Activated CD4-positive, alpha-beta T cell treated with anti-CD3 and anti-CD28 coated beads for 1 hour (primary cell): ENCODE measurements at places on chromosomes 7 and 10.

GRCh38 chr10:44880090-44880715 is 30.9 kb upstream of the TMEM72 start:
- no peak for DNase-seq

DNA sequence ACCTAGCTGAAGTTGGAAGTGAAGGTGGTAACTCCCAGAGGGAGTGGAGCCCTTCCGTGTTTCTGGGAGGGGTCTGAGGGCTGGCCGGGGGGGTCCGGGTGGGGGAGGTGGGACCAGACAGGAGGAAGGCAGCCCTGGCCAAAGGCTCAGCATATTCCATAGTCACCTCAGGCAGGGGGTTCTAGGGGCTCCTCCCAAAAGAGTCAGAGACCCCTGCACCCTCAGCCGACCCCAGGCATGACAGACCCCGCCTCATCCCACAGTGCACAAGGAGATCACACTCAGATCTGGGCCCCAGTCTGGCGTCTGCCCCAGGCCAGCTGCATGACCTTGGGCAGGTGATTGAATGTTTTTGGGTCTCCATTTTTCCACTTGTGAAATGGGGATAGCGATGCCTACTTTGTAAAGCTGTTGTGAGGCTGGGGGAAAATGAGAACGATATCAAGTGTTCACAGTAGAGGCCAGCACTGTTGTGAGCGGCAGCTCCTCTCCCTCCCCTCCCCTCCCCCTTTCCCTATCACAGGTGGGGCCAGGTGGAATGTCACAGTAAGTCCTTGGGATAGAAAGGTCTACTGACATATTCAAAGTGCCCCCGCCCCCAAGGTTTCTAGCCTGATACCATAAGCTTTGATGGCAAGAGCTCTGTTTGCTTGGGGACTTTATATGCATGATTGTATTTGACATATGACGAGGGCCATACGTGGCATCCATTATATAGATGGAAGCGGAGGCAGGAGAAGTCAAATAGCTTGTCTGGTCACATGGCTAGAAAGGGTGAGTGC is 33.3 kb downstream of the DNAJB12 start:
- no peak for DNase-seq

GRCh38 chr10:79904671-79905321 is 44.1 kb downstream of the SFTPD start:
- DNase-seq = peak; percentile 32

DNA sequence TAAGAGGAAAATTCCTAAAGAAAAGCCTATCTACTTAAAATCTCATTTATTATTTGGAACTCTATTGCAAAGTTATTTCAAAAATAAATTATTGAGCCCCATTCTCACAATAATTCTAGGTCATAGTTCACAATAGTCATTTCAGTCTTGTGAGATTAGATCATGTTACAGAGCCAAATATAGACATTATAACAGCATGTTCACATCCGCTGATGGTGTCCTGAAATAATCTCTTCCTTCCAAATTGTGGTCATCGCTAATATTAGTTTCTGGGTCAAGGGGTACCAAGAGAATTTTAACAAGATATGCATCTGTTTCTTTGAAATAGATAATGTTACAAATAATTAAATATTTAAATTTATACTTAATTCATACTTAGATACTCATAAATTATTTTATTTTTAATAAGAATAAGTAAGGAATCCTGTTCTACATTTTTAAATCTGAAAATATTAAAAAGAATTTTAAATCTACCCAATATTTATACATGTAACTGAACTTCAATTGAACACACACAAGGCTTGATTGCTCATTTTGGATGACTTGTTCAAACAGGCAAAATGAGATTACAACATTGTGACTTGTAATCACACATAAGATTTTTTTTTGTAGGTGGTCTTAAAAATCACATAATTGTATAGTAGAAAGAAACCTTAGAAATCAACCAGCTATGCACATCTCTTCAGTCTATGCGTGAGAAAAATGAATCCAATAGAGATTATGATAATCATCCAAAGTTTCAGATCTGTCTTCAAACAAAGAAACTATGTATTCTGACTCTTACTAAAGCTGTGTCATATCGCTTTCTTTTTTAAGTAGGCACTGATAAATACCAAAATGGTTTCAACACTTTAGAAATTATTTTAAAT is 13.1 kb downstream of the GNAT3 start:
- no peak for DNase-seq

- DNase-seq = no peak
Measured at GRCh38 chr7:129940329-129940728, 12.4 kb downstream of the UBE2H start.

DNA sequence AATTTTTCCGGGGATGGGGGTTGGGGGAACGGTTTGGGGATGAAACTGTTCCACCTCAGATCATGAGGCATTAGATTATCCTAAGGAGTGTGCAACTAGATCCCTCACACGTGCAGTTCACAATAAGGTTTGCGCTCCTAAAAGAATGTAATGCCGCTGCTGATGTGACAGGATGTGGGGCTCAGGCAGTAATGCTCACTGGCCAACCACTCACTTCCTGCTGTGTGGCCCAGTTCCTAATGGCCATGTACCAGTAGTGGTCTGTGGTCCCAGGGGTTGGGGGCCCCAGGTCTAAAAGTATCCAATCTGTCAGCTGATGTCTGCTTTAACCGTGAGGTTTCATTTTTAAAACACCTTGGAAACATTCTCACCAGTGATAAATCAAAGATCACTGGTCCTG is 2.2 kb downstream of the STN1 start:
- DNase-seq = no peak
